ENCODE measurements at places on chromosomes 2 and 18. TPM values are rescaled to one million over a fixed set of nuclear protein-coding genes. Genes with fewer than 3 reads are reported as not detected.

The DSC2 gene
- total RNA-seq, result not detected

The C2orf80 gene
- not detected for total RNA-seq

The APCDD1 gene
- total RNA-seq, result not detected

The RAB6C gene
- not detected for total RNA-seq

The RAX gene
- total RNA-seq, result not detected

The NAGK gene
- 111 TPM for total RNA-seq

The GLI2 gene
- 46.1 TPM for total RNA-seq

The SERPINB8 gene
- total RNA-seq, result 41.1 TPM

The GRB14 gene
- not detected for total RNA-seq

The SERPINB10 gene
- 1.3 TPM for total RNA-seq

DNA sequence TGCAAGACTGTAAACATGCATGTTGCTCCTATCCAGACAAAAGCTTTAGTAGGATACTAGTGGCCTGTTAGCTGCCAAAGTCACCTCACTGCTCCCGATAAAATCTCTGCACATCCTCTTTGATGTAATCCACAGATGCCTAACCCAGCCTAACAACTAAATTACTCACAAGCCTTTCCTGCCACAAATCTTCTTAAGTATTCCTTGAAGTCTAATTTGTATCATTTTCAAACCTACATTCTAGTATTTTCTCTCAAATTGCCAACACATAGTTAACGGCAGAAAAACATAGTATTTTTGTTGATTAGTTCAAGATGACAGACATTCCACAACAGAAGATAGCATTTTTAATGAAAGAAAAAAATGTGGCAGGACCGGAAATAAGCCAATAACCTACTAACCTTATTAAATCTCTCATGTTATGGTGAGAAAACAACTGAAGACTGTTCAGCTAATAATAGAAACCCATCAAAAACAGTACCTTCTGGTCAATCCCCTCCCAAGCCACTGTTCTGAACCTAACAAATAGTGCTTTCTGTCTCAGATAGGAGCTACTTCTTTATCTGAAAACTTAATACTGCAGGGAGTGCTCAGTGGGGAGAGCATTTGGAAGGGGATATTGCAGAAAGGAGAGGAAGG, at the start of gene MPP4:
MPP4 (minus strand) TSS at position 57 of the 639 bp plus-strand sequence. CDS start 4,690 bp downstream, outside the sequence.
- peak; percentile 85 for DNase-seq

DNA sequence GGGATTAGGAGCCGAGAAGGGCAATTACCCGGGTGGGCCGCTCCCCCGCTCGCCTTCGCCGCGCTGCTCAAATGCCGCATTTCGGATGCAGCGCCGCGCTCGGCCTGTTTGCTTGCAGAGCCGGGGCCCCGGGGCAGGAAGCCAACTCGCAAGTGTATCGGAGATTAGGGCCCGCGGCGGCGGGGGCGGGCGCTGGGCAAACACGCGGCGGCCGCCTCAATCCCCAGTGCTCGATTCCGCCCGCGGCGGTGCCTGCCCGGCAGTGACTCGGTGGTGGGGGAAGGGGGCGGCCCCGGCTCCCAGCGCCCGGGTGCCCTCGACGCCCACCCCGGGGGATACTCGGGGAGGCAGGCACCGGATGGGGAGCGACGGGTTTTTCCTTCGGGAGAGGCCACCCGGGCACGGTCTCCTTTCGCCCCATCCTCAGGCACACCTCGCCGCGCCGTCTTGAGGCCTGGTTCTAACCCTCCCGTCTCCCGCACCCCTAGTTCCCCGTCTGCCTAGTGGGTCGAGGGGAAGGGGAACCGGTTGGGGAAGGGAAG, 26.6 kb upstream of the NOTO start:
- DNase-seq, result peak; percentile 25

DNA sequence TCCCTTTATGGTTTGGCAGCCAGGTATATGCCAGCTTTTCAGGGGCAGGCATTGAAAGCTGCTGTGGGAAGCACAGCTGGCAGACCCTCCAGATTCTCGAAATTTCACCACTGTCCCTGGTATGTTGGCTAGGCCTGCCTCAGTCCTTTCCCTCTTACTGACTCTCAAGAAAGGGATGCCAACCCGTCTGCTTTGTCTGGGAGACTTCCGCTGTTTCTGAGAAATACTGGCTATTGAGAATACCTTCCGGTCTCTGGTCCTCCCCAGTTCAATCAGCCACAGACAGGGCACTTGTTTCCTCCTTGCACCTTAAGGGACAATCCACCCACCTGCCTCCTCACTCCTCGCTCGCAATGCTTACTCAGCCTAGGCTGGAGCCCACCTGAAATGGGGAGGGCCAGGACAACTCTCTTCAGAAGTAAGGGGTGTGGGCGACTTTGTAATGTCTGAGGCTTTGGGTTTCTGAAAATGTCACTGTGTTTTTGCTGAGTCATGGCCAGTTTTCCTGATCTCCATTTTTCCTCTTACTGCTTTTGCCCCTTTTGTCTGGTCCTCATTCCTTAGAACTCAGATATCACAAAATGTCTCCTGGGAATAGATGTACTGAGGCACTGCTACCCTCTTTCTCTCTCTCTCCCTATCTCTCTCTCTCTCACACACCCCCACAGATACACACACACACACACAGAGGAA, 571.1 kb downstream of the TNS1 start:
- DNase-seq, result no peak

DNA sequence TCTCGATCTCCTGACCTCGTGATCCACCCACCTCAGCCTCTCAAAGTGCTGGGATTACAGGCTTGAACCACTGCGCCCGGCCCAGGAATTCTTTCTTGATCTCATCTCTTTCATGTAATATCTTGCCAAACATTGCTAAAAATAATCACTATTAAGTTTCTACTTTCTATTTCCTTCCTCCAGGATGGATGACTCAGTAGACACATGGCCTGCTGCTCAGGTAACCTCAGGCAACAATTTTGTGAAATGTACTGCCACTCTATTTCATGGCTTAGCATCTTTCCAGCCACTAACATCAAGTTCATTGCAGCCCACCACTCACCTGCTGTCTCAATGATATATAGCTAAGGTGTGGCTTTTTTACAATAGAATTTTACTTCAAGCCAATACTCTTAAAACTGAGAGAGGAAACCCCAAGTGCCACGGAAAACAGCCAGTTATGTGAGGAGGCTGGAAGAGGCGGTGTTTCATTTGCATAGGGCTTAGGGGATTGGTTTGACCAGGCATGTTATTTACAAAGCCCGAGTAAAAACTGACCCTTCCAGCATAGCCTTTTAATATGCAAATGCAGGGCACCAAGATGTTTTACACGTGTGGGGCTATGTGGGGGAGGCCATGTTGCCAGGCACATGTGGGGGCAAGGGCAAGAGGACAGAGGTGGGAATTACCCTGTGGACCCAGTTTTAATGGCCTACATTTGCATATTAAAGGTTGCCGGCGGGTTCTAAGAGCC, 11.3 kb upstream of the SUMO1 start:
- DNase-seq, result no peak

DNA sequence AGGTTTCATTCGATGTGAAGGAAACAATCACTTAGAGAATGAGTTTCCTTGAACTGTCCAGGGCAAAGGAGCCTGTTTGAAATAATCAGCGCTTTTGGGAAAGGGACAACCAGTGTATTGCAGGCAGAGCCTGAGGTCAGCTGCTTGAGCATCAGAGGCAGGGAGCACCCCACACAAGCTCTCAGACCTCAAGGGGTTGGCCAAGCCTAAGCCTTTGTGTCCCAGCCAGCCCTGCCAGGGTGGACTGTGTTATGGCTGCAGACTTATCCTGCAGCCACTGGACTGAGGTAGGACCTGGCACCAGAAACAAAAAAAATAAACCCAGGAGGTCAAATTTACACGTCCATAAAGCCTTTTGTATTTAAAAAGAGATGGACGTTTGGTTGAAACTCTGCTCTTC, 228.3 kb downstream of the SEPTIN10 start:
- DNase-seq, result no peak

- no peak for DNase-seq
These were observed 174.8 kb downstream of the ANKRD44 start for GRCh38 chr2:197135806-197136205.

DNA sequence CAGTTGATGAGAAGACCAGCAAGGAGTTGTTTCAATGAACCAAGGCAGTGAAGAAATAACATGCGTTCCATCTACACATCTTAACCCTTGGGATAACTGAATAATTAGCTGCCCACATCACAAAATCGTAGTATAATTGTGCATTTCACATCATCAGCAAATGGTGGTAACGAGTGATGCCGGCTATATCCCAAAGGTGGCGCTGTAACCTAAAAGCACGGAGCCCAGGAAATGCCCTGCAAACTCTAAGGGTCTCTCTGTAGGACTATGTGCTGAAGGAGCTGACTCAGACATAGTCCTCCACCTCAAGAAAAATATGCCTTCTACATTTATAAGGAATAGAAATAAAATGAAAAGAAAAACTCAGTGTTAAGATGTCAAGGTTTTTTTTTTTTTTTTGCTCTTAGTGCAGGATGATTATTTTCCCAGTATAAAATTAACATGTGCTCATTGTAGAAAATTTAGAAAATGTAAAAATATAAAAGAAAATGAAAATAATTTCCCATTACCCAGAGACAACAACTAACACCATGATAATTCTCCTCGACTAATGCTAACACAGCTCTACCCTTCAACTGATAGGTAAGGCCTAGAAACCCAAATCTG, 23.1 kb upstream of the DSG3 start:
- DNase-seq, result no peak

GRCh38 chr2:106833256-106833655, 52.7 kb downstream of the ST6GAL2 start:
- no peak for DNase-seq

DNA sequence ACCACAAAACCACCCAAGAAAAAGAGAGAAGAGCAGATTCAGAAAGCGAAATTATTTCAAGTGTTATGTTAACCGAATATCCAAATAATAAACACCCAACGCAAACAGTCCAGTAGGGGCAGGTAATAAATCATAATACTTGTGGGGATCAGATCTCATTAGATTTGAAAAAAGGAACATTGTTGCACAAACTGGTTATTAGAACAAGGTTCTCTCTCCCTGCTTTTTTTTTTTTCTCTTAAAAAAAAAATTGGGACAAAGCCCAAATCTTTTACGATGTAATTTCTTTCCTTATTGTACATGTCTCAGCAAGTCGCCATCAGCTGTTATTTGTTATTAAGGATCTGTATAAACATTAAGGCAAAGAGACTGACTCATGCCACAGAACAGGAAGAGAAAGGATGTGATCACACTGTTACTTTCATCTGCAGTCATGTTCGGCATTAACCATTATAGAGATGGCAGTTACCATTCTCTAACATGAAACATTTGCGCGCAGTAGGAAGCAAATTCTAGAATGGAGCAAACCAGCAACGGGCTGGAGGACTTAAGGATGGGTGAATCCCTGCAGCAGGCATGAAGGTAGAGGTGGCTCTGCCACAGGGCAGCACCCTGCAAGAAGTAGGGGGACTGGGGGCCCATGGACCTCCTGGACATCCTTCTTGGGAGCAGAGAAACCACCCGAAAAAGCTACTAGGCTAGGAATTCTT, 42.0 kb downstream of the EPHA4 start:
- peak; percentile 86 for DNase-seq

DNA sequence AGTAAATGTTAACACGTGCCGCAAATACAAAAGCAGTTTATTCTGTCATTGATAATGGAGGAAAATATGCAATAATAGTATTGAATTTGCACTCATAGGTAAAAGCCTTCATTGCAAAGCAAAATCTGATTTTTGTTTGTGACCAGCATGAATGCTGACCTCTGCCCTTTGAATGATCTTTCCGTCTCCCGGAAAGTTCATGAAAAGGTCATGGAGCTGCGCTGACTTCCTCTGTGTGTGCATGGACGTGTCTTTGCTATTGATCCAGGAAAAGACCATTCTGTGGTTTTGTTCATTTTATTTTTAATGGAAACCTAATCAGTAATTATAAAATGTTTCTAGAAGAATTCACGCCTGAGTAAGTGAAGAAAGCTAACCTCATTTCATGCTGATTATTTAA, 320.0 kb downstream of the MTX2 start:
- DNase-seq, result no peak

- DNase-seq, result no peak
These were observed 23.6 kb downstream of the SP100 start for GRCh38 chr2:230439590-230439989.

DNA sequence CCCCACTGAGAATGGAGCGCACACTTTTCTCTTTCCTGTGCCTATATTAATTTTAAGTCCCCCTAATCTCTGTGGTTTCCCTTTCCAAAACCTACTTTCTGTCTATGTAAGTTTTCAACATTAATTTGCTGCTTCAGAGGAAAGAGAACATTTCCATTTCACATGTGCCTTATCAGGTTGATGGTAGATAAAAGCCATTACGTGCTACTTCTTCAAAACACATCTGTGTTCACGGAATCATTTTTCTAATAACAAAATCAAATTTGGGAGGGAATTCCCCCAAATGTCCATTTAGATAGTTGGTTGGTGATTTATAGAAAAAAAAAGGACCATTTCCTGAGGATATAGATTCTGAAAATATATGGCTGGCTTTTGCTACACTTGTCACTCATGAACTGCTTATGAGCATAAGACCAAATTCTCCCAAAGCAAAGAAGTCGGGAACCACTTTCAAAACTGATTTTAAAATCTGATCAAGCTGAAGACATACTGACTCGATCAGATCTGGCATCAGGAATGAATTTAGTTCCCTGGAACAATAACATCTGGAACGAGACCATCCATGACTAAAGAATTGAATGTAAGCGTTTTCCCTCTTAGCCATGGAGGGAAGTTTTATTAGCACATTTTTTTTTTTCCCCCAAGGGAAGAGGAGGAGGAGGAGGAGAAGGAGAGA, 8.2 kb downstream of the PTGR3 start:
- DNase-seq, result no peak

DNA sequence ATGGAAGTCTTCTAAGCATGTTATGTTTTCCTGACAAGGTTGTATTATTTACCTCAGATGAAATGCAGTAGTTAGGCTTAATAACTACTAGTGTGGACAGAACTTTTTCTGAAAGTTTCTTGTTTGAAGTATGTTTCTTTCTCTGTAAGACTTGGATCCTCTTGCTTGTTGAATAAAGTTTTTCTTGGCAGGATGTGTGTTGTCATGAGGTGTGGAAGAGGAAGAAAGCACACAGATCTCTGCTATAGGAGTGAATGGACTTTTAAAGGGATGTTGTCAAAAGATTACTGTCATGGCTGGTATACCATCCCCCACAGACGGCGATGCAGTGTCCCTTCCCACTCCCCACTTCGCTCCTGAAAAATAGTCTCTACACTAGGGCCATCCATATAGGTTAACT, 2.6 kb downstream of the CAB39 start:
- no peak for DNase-seq

DNA sequence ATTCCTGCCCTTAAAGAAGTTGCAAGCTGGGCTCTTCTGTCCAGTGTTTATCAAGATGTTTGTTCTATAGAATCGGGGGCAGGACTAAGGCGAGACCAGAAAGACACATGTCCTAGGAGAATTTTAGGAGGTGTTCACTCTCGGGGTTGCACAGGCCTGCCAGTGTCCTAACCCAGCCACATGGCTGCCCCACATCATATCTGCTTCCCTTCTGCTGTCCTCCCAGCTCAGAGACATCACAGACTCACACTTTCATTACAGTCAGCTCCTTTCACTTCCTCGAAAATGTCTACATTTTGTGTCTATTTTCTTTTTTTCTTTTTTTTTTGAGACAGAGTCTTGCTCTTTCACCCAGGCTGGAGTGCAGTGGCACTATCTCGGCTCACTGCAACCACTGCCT, 10.7 kb upstream of the MRO start:
- no peak for DNase-seq

GRCh38 chr18:57043241-57043640, 103.6 kb upstream of the BOD1L2 start:
- DNase-seq, result no peak

- DNase-seq, result no peak
These were observed 27.4 kb downstream of the SMYD1 start for GRCh38 chr2:88095022-88095421.
